Psoas muscle (tissue), 8 donors: ENCODE measurements at places on chromosomes 4 and X. TPM values are rescaled to one million over a fixed set of nuclear protein-coding genes. Genes with fewer than 3 reads are reported as not detected.

NR0B1 gene
- not detected for total RNA-seq

BRS3 gene
- total RNA-seq, result 0.08 TPM

MAGEC3 gene
- not detected for total RNA-seq

XAGE5 gene
- not detected for total RNA-seq

DAPP1 gene
- 0.52 TPM for total RNA-seq

GRCh38 chr4:109574443-109574850, 14.4 kb downstream of the MCUB start:
- no peak for DNase-seq

DNA sequence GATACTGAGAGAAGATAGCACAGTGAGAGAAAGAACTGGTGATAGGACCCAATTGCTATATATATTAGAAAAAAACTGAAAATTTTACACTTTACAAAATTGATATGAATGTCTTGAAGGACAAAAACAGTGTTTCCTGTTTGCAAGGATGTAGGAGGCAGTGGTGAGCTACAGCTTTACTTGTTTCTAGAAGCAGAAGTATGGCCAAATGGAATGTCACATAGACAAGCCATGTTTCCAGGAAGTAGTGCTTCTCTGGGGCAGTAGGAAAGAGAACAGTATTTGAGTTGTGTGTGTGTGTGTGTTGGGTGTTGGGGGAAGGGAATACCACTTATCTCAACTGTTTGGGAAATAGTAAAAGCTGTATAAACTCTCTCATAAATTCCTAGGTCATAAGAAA, 60.9 kb upstream of the IBSP start:
- DNase-seq, result no peak

- DNase-seq, result no peak
Observed at GRCh38 chr4:2069986-2070385, 10.9 kb downstream of the NAT8L start.

GRCh38 chr4:158769175-158769921, 522 bp downstream of the FNIP2 start:
- peak; percentile 53 for DNase-seq

DNA sequence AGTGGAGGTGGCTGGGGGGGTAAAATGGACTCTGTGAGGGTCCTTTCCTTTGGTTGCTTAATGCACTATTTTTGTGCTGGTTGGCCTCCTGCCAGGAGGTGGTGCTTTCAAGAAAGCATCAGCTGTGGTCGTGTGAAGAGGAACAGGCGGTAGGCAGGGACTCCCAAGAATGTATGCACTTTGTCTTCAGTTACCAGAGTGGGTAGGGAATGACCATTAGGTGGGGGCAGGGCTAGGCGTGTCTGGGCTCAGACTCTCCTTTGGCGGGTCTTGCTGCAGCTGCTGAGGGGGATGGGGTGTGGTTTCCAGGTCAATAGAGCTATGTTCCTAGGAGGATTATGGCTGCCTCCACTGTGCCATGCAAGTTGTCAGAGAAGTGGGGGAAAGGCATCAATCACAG, 509.0 kb downstream of the PCDH19 start:
- DNase-seq, result no peak

DNA sequence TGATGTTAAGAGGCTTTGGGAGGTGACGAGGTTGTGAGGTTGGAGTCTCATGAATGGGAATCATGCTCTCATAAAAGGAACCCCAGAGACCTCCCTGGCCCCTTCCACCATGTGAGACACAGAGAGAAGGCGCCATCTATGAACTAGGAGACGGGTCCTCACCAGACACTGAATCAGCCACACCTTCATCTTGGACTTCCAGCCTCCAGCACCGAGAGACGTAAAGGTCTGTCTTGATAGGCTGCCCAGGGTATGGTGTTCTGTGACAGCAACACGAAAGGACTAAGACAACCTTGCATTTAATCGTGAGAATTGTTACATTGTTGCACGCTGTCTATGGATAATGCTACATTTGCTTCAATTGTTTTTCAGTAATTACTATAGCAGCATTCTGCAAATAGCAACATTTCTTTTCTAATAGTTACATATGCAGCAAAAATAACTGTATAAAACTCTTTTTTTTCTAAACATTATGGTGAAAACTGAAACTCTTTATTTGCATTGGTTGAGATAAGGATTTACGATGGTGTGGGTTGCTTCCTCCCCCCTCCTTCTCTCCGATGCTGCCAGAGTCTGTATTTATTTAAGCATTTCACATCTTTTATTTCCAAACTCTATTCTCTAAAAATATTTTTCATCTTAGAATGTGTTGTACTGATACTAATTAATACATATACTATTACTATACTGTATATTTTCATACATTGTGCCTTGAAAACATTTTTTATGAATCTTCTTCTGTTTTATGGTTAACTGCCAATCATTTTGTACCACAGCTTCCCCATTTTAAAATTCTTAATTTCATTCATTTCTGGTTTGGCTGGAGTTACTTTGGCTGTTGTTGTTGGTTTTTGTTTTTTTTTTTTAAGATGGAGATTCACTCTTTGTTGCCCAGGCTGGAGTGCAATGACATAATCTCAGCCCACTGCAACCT, 26.4 kb upstream of the AKAP17A start:
- no peak for DNase-seq
